ENCODE measurements at places on chromosomes 12 and 14. TPM values are rescaled to one million over a fixed set of nuclear protein-coding genes. Genes with fewer than 3 reads are reported as not detected.
A peak's percentile ranks its signal among the peaks of the same experiment; 100 is the strongest.

Gene FBXL14
- total RNA-seq, result 30.3 TPM

Gene CDC42BPB
- 0.81 TPM for total RNA-seq

DNA sequence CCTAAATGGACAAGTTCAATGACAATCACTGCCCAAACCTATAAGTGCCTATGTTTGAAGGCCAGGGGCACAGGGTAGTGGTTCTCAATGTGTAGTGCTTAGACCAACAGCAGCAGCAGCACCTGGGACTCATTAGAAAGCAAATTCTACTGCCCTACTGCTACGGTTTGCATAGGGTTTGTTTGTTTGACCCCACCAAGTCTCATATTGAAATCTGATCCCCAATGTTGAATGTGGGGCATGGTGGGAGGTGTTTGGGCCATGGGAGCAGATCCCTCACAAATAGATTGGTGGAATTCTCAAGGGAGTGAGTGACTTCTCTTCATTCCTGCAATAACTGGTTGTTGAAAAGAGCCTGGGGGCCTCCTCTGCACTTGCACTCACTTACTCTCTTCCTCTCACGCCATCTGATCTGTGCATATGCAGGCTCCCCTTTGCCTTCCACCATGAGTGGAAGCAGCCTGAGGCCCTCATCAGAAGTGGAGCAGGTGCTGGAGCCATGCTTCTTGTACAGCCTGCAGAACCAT is 39.5 kb downstream of the PPM1H start:
- no peak overlapping the region for H3K4me3 ChIP-seq
- no peaks in the 10 kb centered on the region for H3K4me1 ChIP-seq
- H3K27me3 ChIP-seq, result no peaks in the 10 kb centered on the region
- H3K27ac ChIP-seq, result no peak overlapping the region
- H3K36me3 ChIP-seq, result no peaks in the 10 kb centered on the region

Gene FITM1
- total RNA-seq, result 1.3 TPM

DNA sequence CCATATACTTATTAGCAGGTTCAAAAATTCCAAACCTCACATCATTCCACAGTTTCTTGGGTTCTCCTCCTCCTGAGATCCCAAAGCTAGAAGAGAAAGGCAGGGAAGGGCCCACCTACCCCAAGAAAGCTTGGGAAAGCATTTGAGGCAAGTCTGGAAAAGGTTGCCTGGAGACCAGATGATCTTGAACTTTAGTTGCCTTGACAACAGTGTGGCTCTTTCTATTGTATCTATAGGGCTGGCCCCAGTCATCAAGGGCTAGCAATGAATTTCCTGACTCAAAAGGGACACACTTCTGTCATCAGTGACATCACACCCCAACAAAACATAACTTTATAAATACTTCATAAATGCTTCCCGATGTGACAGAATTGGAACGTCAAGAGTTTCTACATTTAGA is 40.0 kb downstream of the ZFYVE1 start:
- H3K4me3 ChIP-seq, result no peak overlapping the region
- no peaks in the 10 kb centered on the region for H3K27me3 ChIP-seq
- peaks cover 31% of the 10 kb centered on the region for H3K36me3 ChIP-seq
- no peaks in the 10 kb centered on the region for H3K4me1 ChIP-seq
- H3K27ac ChIP-seq, result no peak overlapping the region

Gene BHLHE41
- not detected for total RNA-seq

GRCh38 chr14:72700338-72701236 is 193.3 kb downstream of the DPF3 start:
- peaks cover 9% of the 10 kb centered on the region for H3K36me3 ChIP-seq
- no peak overlapping the region for H3K4me3 ChIP-seq
- no peak for DNase-seq
- no peak overlapping the region for H3K27ac ChIP-seq
- peaks cover 27% of the 10 kb centered on the region for H3K4me1 ChIP-seq

- H3K27ac ChIP-seq, result no peak overlapping the region
- peaks cover 4% of the 10 kb centered on the region for H3K4me1 ChIP-seq
- no peak for DNase-seq
- no peak overlapping the region for H3K4me3 ChIP-seq
These were observed 68.3 kb downstream of the KDM2B start for GRCh38 chr12:121512561-121512960.

Gene MIP
- total RNA-seq, result not detected

Gene PPP1R1A
- total RNA-seq, result not detected

DNA sequence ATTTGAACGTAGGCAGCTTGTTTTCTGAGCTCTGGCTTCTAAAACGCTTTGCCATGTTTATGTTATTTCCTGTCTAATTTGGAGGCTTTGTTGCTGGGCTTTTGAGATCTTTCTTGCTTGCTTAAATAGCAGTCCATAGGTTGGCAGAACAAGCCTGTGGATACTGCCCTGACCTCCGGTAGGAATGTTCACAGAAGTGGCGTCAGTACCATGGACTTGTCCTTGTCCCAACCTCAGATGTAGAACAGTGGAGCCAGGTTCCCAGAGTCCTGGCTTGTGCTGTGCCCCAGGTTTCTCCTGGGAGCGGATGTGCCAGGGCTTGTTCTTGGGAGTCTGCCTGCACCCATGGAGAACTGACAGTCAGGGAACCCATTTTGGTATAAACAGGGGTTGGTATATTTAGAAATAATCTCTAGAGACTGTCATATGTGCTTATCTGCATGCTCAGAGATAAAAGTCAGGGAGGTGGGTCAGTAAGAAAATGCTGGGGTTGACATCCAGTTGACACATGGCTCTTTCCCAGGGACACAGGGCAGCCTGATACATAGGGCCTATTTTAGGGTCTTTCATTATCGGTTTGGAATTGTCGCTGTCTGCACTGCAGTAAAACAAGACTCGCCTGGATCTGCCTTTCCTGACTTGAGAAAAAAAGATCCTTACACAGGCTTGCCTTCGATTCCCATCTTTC is 22.9 kb downstream of the CACNA1C start:
- no peak overlapping the region for H3K27ac ChIP-seq
- H3K27me3 ChIP-seq, result peaks cover 3% of the 10 kb centered on the region
- no peaks in the 10 kb centered on the region for H3K4me1 ChIP-seq
- no peak overlapping the region for H3K4me3 ChIP-seq

DNA sequence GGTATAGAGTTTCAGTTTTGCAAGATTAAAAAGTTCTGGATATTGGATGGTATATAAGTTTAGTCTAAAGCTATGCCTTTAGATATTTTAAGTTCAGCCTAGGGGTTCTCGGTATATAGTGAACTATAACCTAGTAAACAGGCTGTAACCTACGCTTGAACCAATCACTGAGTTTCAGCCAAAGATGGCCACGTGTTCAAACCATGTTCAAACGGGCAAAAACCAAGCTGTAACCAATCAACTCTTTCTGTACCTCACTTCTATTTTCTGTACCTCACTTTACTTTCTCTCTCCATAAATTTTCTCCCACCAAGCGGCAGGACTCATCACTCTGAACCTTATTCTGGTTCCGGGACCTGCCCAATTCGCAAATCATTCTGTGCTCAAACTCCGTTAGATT is 1.4 kb downstream of the TMBIM4 start:
- no peaks in the 10 kb centered on the region for H3K27me3 ChIP-seq
- DNase-seq, result no peak
- peaks cover 59% of the 10 kb centered on the region for H3K36me3 ChIP-seq
- peaks cover 52% of the 10 kb centered on the region for H3K4me1 ChIP-seq
- H3K27ac ChIP-seq, result peak overlapping the region; percentile 99

GRCh38 chr12:114018669-114019068 is 52.5 kb upstream of the RBM19 start:
- no peak overlapping the region for H3K27ac ChIP-seq
- no peaks in the 10 kb centered on the region for H3K36me3 ChIP-seq
- no peak overlapping the region for H3K4me3 ChIP-seq
- DNase-seq, result no peak
- no peaks in the 10 kb centered on the region for H3K4me1 ChIP-seq
- H3K27me3 ChIP-seq, result peaks cover 5% of the 10 kb centered on the region

GRCh38 chr12:3920351-3921150 is 47.4 kb upstream of the PARP11 start:
- no peak overlapping the region for H3K4me3 ChIP-seq
- no peaks in the 10 kb centered on the region for H3K36me3 ChIP-seq
- no peak for DNase-seq
- peaks cover 4% of the 10 kb centered on the region for H3K4me1 ChIP-seq

Gene VWF
- total RNA-seq, result not detected

- no peak overlapping the region for H3K4me3 ChIP-seq
- H3K27ac ChIP-seq, result no peak overlapping the region
- no peak for DNase-seq
- no peaks in the 10 kb centered on the region for H3K36me3 ChIP-seq
- no peaks in the 10 kb centered on the region for H3K27me3 ChIP-seq
These were observed 334.3 kb upstream of the FBXO33 start for GRCh38 chr14:39766397-39767000.

DNA sequence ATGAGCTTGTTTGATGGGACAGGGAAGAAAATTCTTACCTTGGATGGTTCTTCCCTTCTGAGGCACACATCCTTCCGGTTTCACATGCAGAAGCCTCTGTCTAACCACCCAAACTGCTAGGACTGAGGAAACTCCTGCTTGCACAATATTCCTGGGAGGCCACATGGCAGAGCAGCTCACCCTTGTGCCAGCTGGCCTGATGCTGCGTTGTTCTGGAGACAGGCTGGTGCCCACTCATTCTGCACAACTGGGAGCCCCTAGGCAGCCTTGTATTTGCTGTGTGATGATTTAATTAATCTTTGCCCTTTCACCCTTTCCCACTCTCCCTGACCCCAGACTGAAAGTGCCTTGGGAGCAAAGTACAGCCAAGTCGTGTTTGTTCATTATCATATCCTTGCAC is 130.8 kb downstream of the RTN1 start:
- H3K27me3 ChIP-seq, result peaks cover 2% of the 10 kb centered on the region
- DNase-seq, result no peak
- H3K27ac ChIP-seq, result no peak overlapping the region
- H3K4me1 ChIP-seq, result no peaks in the 10 kb centered on the region

DNA sequence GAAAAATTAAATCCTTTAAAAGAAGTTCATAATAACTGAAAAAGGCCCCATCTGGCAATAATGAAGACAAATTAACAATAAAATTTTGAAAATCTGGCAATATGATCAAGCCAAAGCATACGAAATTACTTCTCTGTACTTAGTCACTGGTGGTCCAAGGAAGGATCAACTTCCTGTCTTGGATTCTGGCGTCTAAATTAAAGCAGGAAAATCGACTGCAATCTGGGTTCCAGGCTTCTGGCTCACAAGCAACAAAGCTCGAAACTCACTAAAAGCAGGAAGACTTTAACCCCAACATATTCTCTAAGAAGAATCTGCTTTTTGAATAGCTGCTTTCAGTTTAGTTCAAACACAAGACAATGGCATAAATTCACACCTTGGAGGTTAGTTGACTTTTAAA is 49.7 kb downstream of the LRIG3 start:
- no peak overlapping the region for H3K27ac ChIP-seq
- H3K36me3 ChIP-seq, result no peaks in the 10 kb centered on the region
- H3K4me3 ChIP-seq, result no peak overlapping the region
- H3K27me3 ChIP-seq, result no peaks in the 10 kb centered on the region
- H3K4me1 ChIP-seq, result no peaks in the 10 kb centered on the region
- DNase-seq, result no peak

- no peaks in the 10 kb centered on the region for H3K27me3 ChIP-seq
- H3K36me3 ChIP-seq, result no peaks in the 10 kb centered on the region
- no peaks in the 10 kb centered on the region for H3K4me1 ChIP-seq
These were observed 881.9 kb downstream of the GALC start for GRCh38 chr14:87111126-87111525.

- no peaks in the 10 kb centered on the region for H3K36me3 ChIP-seq
- DNase-seq, result no peak
- no peak overlapping the region for H3K4me3 ChIP-seq
- peaks cover 5% of the 10 kb centered on the region for H3K4me1 ChIP-seq
These were observed 473.5 kb downstream of the BTG1 start for GRCh38 chr12:91672130-91672529.

DNA sequence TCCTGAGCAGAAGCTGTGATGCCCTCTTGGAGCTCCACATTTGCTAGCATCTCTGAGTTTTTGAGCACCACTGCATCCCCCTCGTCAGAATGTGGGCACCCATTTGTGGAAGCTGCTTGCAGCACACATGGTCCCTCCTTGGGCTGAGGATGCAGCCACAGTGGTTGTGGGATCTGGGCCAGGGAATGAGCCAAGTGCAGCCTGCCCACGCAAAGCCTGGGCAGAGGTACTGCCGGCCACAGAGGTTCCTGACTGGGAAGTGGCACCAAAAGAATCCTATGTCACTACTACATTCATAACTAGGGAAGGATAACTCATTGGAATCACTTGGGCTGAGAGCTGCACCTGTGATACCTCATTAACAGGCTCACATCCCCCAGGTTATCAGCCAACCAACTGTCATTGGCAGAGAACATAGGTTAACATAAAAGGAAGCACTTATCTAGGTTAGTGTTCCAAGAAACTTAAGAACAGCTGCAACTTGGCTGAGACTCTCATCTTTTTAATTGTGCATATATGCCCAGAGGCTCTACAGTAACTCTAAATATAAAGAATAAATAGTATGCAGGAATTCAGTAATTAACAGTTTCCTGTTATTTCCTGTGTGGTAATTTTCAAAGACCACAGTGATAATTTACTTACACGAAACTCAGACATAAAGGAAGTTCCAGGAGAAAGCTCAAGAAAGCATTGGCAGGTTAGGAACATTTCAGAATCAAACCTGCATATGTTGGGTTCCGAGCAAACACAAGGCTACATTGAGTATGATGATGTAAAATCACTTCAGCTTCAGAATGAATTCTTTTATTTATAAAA is 145.3 kb downstream of the BCAT1 start:
- no peak for DNase-seq
- no peak overlapping the region for H3K4me3 ChIP-seq
- peaks cover 13% of the 10 kb centered on the region for H3K4me1 ChIP-seq
- H3K27ac ChIP-seq, result peak overlapping the region; percentile 11

Gene SPTB
- 0.08 TPM for total RNA-seq

DNA sequence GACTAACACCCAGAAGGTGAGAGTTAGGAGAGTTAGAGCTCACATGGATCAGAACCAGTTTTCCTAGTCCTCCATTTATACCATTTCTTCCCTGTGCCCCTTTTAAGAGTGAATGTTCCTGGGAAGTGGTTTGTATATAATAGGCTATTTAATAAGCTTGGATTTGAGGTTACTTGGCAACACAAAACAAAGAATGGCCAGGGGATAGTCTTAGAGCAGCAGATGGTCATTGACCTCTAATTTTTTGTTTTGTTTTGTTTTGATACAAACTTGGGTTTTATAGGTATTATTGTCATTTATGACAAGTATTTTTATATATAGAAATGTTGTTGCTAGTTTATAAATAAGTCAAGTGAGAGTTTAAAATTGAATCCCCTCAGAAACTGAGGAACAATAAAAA is 35.8 kb downstream of the VEZT start:
- peaks cover 33% of the 10 kb centered on the region for H3K36me3 ChIP-seq
- H3K27ac ChIP-seq, result no peak overlapping the region
- DNase-seq, result no peak
- no peaks in the 10 kb centered on the region for H3K4me1 ChIP-seq

DNA sequence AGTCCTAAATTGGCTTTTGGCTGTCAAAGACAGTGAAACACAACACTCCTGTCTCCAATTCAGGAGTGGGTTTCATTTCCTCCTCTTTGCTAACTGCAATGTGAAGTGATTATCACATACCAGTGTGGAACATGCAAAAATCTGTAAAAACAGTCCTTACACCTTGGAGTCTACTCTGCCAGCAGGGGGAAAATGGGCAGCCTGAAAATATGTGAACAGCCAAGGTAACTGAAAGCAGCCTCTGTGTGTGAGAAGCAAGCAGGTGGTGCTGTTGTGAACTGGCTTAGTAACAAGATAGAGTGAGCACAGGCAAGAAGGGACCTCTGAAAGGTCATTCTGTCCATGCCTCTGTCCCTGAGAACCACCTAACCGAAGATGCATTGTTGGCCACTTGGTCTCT is 6.0 kb downstream of the PRMT8 start:
- H3K4me1 ChIP-seq, result no peaks in the 10 kb centered on the region
- no peak for DNase-seq
- no peak overlapping the region for H3K27ac ChIP-seq
- H3K36me3 ChIP-seq, result no peaks in the 10 kb centered on the region

Gene TSPAN31
- 23.0 TPM for total RNA-seq

All from activated CD4-positive, alpha-beta memory T cell treated with anti-CD3 and anti-CD28 coated beads, Interleukin-2, amount 10 ng/mL, durations not matched to agents 7 days and 5 days (primary cell).